ENCODE measurements at places on chromosomes 4 and X. TPM values are rescaled to one million over a fixed set of nuclear protein-coding genes. Genes with fewer than 3 reads are reported as not detected.

Gene NALF2
- total RNA-seq, result 3.2 TPM

- no peak for DNase-seq
Observed at GRCh38 chr4:174016251-174016650, 267.2 kb downstream of the FBXO8 start.

DNA sequence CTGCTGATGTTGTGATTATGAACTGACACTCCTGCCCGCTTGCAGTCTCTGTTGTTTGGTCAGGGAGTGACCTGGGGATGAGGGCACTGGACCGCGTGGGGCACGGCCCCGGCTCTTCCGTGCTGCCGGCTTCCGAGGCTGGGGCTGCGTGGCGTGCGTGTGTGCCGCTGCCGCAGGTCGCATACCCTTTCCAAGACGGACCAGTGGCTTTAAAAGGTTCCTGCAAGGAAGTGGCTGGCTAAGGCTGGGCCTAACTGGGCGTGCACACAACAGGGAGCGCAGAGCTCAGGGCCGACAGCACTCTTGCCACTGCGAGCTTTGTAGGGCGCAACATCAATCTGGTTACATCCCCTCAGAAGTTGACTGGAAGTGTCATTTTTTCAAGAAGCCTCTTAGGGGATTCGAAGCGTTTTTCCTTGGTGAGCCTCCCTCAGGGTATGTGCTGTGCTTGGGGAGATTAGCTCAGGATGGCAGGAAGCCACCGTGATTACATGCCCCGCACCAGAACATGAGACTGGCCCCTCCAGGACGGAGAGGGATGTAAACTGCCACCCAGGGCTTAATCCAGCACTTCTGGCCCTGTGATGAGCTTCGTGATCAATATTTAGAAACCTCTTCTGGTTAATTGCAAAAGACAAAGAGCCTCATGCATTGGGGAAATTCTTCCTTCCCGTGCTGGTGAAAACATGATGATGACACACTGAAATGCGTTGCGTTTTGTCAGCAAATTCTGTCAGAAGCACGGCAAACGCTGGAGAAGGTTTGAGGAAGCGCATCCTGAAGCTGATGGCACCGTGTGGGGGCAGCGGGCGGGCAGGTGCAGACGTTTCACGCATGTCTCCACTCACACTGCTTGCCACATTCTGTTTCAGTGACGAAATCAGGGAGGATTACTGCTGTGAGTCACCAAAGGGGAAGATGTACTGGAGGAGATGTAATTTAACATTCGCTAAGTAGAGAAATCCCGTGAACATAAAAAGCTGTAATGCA lies 11.1 kb downstream of the MAEA start:
- DNase-seq, result no peak

DNA sequence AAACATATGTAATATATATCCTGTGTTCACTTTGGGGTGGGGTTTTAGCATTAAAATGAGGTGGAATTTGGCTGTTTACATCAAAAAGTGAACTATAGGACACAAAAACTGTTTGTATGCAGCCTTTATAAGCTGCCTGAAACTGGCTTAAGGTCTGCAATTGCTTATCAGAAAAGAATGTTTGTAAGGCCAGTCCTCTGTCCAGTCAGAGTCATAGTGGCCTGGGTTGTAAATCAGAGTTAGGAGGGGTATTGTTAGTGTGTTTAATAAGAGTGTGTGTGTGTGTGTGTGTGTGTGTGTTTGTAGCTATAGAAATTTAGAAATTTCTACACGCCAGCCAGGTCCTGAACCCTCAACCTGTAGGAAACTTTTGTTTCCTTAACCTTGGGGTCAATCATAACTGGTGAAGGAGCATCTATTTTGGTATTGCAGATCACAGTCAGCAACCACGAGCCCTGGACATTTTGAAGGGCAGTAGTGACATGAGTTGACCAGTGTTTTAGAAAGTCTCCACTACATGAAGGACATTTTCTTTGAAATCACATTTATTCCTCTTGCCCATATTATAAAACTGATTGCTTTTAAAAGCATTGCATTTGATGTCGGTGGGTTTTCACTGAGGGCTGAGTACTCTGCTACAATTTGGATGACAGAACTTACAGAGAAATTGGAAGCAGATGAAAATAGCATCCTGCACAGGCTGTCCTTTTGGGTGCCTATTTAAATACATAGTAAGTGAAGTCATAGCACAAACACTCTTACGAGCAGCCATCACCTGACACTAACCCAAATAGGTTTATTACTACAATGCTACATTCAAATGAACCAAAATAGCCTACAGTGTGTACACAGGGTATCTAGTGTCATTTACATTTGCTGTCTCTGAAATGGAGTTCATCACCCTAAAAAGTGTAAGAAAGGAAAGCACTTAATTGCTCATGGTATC lies 11.2 kb upstream of the TMEM154 start:
- DNase-seq, result no peak

All from neural progenitor cell (in vitro differentiated cells).